ENCODE measurements at places on chromosomes 4 and X.

DNA sequence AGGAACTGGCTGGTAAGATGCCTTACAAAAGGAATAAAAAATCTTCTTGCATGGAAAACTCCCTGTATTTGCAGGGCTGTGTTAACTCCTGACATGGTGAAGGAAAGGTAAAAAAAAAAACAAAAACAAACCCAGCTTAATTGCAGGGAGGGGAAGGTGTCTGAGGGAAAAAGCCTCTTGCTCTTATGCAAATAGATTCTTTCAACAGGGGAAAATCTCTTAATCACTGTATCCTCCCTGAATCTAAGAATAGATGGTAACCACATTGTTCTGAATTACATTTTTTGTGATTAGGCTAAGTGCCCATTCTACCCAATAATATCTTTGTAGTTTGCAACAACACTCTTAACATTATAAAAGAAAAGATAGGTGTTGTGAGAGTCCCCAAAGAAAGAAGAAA is 172.6 kb downstream of the RBM46 start:
- no peak for DNase-seq
- H3K27me3 ChIP-seq, result no peaks in the 10 kb centered on the region
- H3K4me1 ChIP-seq, result no peaks in the 10 kb centered on the region
- H3K36me3 ChIP-seq, result no peaks in the 10 kb centered on the region
- no peak overlapping the region for H3K4me3 ChIP-seq

DNA sequence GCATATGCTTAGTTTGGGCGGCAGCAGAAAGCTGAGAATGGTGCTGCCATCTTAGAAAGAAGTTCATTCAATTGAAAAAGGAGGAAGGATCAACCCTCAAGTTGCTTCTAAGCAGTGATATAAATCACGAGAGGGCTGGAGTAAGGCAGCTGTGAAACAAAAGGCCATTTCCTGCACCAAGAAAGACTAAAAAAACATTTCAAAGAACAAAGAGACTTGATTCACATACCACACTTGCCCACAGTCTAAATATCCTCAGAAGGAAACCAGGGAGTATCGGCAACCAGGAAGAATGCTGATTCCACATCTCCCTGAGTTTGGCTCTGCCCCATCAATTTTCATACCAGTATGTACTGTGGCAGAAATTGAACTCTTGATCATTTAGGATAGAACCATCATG is 240.1 kb downstream of the OPHN1 start:
- no peak for DNase-seq
- H3K4me1 ChIP-seq, result no peaks in the 10 kb centered on the region
- H3K27me3 ChIP-seq, result no peaks in the 10 kb centered on the region
- no peak overlapping the region for H3K4me3 ChIP-seq

- no peak for DNase-seq
- no peak overlapping the region for H3K4me3 ChIP-seq
- no peaks in the 10 kb centered on the region for H3K36me3 ChIP-seq
- H3K27ac ChIP-seq, result no peak overlapping the region
Observed at GRCh38 chr4:13535708-13536361, 8.5 kb downstream of the NKX3-2 start.

DNA sequence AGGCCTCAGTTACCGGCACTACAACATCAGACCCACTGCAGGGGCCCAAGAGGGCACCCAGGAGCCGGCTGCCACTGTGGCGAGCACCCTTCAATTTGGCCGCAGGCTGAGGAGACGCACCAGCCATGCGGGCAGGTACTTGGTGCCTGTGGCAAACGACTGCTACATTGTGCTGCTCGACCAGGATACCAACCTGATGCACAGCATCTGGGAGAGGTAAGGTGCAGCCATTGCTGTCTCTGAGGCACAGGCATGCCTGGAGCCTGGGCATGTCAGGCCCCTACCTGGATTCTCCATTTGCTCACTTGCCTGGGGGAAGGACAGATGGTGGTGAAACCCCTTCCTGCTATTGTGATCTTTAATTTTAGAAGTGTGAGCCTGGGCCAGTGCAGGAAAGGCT is 30.1 kb downstream of the MAN2B2 start:
- H3K27ac ChIP-seq, result no peak overlapping the region
- H3K4me3 ChIP-seq, result no peak overlapping the region
- H3K4me1 ChIP-seq, result peaks cover 20% of the 10 kb centered on the region

DNA sequence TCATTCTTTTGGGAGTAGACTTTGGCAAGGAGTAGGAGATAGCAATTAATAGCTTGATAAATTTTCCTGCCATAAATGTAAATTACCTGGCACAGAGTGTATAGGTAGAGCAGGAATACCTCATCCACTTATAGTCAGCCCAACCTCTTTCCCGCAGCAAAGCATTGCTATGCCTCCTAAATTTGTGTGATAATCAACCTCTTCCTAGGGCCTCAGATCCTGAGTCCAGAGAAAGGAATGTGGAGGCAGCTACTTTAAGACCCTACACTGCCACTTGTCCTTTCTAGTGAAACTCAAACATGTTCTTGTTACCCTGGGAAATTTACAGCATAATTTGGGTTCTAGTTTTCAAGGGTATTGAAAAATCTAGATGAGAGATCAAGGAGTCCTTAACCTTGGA is 919.0 kb downstream of the RAPGEF2 start:
- H3K36me3 ChIP-seq, result no peaks in the 10 kb centered on the region
- H3K27ac ChIP-seq, result no peak overlapping the region
- DNase-seq, result no peak

- peaks cover 6% of the 10 kb centered on the region for H3K27me3 ChIP-seq
- H3K27ac ChIP-seq, result no peak overlapping the region
- H3K36me3 ChIP-seq, result no peaks in the 10 kb centered on the region
- no peak overlapping the region for H3K4me3 ChIP-seq
- H3K4me1 ChIP-seq, result peaks cover 11% of the 10 kb centered on the region
Observed at GRCh38 chr4:77152421-77152820, 4.6 kb upstream of the CCNG2 start.

- H3K36me3 ChIP-seq, result no peaks in the 10 kb centered on the region
- DNase-seq, result no peak
- no peaks in the 10 kb centered on the region for H3K27me3 ChIP-seq
- no peak overlapping the region for H3K27ac ChIP-seq
Observed at GRCh38 chr4:121709766-121710405, 13.1 kb upstream of the ANXA5 start.

- H3K27me3 ChIP-seq, result no peaks in the 10 kb centered on the region
- no peaks in the 10 kb centered on the region for H3K4me1 ChIP-seq
- H3K36me3 ChIP-seq, result no peaks in the 10 kb centered on the region
- H3K4me3 ChIP-seq, result no peak overlapping the region
Observed at GRCh38 chr4:142404191-142404611, 441.9 kb downstream of the INPP4B start.

DNA sequence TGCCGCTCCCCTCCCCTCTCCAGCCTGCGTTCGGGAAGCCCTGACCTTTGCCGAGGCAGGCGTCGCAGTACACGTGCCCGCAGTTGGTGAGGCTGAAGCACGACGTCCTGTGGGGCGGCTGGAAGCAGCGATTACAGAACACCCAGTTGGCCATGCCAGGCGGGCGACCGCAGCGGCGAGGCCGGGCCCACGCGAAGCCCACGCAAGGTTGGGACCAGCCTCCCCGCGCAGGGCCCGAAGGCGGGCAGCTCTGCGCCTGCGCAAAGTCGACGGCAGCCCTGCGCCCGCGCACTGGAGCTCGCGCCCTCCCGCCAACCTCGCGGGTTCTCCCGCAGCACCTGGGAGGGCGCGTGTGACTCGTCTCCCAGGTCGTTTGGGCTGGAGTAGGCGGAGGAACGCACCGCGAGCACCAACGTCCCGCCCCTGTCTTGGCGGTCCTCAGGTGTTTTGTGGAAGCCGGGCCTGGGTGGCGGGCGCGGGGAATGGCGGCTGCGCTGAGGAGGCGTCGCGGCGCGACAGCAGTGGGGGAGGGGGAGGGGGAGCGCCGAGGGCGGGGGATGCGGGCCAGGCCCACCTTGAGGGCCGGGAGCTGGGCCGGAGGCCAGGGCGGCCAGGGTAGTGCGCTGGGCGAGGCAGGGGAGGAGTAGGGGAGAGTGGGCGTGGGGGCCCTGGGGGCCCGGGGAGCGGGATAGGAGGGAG is at the start of gene RNF212:
Gene RNF212 (minus strand): TSS at position 254 of the 699 bp plus-strand sequence. CDS start 100 bp downstream, at position 154.
- no peak within 1 kb of the TSS for H3K4me3 ChIP-seq
- DNase-seq, result no peak

GRCh38 chr4:27090406-27090805 is 229.8 kb downstream of the STIM2 start:
- H3K27me3 ChIP-seq, result peaks cover 2% of the 10 kb centered on the region
- no peak overlapping the region for H3K4me3 ChIP-seq
- no peaks in the 10 kb centered on the region for H3K4me1 ChIP-seq
- no peaks in the 10 kb centered on the region for H3K36me3 ChIP-seq
- no peak for DNase-seq
- H3K27ac ChIP-seq, result no peak overlapping the region

GRCh38 chrX:41144873-41145272 is 59.6 kb downstream of the USP9X start:
- no peak overlapping the region for H3K27ac ChIP-seq
- no peak for DNase-seq
- peaks cover 34% of the 10 kb centered on the region for H3K36me3 ChIP-seq
- H3K4me1 ChIP-seq, result no peaks in the 10 kb centered on the region
- no peak overlapping the region for H3K4me3 ChIP-seq
- no peaks in the 10 kb centered on the region for H3K27me3 ChIP-seq

GRCh38 chrX:76148041-76148665 is 24.7 kb upstream of the PBDC1 start:
- H3K4me1 ChIP-seq, result no peaks in the 10 kb centered on the region
- H3K27ac ChIP-seq, result peak overlapping the region; percentile 63
- peak overlapping the region; percentile 64 for H3K4me3 ChIP-seq
- no peaks in the 10 kb centered on the region for H3K27me3 ChIP-seq
- peak; percentile 1 for DNase-seq

GRCh38 chrX:1807301-1807731 is 192.5 kb downstream of the ASMT start:
- DNase-seq, result no peak
- H3K27me3 ChIP-seq, result no peaks in the 10 kb centered on the region
- H3K36me3 ChIP-seq, result no peaks in the 10 kb centered on the region
- no peak overlapping the region for H3K27ac ChIP-seq
- H3K4me1 ChIP-seq, result no peaks in the 10 kb centered on the region

DNA sequence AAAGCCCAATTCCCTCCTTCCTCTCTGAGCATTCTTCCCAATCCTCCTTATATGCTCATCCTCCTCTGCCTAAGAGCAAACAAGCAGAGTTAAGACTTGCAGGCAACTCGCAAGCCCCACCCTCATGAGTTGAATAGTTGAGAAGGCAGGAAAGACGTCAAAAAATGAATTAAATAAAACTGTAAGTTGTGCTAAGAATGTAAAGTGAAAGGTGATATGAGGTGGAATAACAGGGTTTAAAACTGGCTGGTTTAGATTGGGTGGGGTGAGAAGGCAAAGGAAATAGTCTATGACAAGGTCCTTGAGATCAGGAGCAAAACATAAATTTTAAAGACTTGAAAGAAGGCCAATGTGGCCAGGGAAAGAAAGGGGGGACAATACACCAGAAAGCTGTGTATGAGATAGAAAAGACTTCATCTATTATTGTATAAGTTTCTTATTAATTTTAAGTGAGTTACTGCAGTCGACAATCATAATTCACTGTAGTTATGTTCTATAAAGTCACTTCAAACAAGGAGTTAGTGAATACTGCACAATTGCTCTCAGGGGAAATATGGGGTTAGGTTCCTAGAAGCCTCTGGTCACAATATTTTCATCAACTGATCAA is 124.9 kb downstream of the RELL1 start:
- DNase-seq, result no peak
- H3K27me3 ChIP-seq, result no peaks in the 10 kb centered on the region
- no peaks in the 10 kb centered on the region for H3K36me3 ChIP-seq

All from HepG2 (cell line).